ENCODE measurements at places on chromosomes 13 and 19.

GRCh38 chr13:46035066-46035465 is 17.5 kb downstream of the ZC3H13 start:
- DNase-seq, result no peak

GRCh38 chr13:102875256-102875655 is 29.4 kb downstream of the ERCC5 start:
- DNase-seq, result no peak

- DNase-seq, result no peak
Observed at GRCh38 chr19:7832781-7833180, 2.8 kb downstream of the EVI5L start.

DNA sequence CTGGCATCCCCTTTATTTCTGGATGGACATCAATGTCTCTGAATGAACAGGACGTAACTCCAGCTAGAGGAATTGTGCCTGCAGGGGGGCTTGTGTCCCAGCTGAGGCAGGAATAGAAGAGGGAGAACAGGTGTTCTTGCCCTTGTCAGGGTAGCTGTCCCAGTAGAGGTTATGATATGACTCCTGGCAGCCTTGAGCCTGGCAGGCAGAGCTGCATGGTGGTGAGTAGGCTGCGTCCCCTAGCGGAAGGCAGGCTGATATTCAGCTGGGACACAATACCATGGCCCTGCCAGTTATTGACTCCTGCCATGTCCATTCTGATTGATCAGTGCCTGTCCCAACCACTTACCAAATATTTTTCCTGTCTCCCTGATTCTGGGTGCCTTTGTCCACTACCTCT is 197.2 kb downstream of the RAP2A start:
- DNase-seq, result no peak

DNA sequence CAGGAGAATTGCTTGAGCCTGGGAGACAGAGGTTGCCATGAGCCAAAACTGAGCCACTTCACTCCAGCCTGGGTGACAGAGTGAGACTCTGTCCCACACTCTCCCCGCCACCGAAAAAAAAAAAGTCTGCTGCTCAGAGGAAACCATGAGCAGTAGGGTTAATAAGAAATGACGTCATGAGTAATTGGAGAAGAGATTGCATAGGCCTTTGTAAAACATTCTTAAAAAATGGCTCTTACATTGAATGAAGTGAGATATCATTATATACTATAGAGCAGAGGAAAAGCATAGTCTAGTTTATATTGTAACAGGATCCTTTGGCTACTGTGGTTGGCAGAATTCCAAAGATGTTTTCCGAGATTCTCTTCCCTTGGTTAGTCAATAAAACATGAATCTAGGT is 228.2 kb downstream of the PCDH20 start:
- no peak for DNase-seq

DNA sequence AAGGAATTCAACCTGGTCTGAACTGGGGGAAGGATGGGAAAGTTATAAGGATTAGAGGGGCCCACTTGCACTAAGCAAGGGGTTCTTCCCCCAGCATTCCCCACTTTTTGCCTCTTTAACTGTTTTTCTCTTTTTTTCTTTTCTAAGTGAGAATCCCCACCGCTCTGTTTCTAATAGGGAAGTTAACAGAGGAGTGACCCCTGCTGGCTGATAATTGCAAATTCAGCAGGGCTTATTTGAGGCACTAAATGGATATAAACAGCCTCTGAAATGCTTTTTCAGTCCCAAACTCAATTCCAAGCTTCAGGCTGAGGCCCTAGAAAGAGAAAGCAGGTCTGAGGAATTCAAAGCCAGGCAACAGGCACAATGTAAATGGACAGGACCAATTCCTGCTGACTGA is 38.2 kb upstream of the CEACAM21 start:
- DNase-seq, result no peak

DNA sequence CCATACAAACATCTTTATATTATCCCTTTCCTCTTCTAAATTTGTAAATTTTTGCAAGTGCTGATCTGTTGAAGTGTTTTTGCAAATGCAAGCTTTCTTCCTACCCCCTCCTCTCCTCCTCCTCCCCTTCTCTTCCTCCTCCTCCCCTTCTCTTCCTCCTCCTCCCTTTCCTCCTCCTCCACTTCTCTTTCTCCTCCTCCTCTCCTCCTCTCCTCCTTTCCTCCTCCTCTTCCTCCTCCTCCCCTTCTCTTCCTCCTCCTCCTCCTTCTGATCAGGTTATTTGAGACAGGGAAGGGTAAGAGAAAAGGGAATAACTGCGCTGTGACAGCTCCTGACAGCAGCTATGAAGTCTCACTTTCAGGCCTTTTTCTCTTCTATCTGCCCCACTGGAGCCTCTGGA is 8.9 kb downstream of the TNFSF13B start:
- no peak for DNase-seq

Measured in hippocampal formation (tissue), 2 donors.